ENCODE measurements at places on chromosomes 7 and 10. TPM values are rescaled to one million over a fixed set of nuclear protein-coding genes. Genes with fewer than 3 reads are reported as not detected.

GRCh38 chr10:121303287-121303890 is 294.9 kb downstream of the FGFR2 start:
- no peak for DNase-seq

GRCh38 chr10:47435081-47435480 is 48.8 kb downstream of the ANXA8 start:
- DNase-seq = no peak

DNA sequence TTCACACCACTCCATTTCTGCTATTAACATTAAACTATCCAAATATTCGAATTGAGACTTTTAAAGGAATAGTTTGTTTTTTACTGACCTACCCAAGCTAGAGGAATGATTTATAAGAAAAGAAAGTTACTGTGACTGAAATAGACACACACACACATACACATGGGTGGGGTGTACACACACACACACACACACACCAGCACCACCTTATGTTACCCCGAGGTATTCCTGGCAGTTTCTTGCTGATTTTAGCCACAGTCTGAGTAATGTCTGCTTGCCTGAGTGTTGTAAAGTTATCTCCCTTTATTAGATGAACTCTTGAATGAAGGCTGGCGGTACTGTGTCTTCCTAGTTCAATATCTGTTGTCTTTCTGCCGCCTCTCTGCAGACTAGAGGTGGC is 91.3 kb upstream of the PRKG1 start:
- no peak for DNase-seq

GRCh38 chr10:73414230-73414945 is 530 bp upstream of the ANXA7 start:
- no peak for DNase-seq

DNA sequence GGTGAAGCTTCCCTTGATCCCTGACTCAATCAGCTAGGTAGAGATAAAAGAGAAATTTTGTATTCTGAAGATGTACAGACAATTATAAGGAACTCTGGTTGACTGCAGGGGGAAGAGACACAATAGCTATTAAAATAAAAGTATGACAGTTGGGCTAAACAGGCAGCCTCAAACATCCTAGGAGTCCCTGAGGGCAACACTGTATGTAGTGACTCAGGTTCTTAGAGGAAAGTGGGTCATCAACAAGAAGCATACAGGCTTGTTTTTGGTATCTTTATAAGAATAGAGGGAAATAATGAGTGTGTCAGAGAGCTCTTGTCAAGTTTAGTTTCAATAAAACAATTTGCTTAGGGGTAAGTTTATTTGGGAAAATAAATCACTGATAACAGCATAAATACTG is 150.3 kb downstream of the AUTS2 start:
- no peak for DNase-seq

DNA sequence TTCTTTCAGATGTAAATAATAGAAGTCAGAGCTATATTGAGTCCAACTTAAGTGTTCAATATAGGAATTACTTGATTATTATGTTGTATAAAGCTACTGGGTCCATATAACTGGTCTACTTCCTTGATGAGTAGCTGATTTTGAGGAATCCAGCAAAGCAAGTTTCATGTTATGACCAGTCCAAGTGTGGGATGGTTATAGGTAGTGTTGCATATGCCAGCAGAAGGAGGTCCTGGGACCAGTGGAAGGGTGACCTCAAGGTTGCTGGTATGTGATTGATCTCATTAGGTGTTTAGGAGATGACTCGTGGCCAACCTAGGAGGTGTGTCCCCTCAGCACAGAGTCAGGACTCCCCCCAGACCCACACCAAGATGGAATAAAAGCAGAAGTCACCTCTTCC is 551.5 kb downstream of the KCNMA1 start:
- DNase-seq = no peak

PSD gene
- total RNA-seq = 7.0 TPM

TSPAN12 gene
- 15.1 TPM for total RNA-seq

Data from left lobe of liver (tissue), 2 donors.